CD4-positive, alpha-beta T cell treated with Interleukin-17A for 1 hour (primary cell): ENCODE measurements at places on chromosomes 3 and 15.
A peak's percentile ranks its signal among the peaks of the same experiment; 100 is the strongest.

- DNase-seq = no peak
These were observed 62.2 kb downstream of the ABTB1 start for GRCh38 chr3:127734754-127735473.

- DNase-seq = no peak
These were observed 106.3 kb upstream of the SPATA12 start for GRCh38 chr3:56954125-56954524.

DNA sequence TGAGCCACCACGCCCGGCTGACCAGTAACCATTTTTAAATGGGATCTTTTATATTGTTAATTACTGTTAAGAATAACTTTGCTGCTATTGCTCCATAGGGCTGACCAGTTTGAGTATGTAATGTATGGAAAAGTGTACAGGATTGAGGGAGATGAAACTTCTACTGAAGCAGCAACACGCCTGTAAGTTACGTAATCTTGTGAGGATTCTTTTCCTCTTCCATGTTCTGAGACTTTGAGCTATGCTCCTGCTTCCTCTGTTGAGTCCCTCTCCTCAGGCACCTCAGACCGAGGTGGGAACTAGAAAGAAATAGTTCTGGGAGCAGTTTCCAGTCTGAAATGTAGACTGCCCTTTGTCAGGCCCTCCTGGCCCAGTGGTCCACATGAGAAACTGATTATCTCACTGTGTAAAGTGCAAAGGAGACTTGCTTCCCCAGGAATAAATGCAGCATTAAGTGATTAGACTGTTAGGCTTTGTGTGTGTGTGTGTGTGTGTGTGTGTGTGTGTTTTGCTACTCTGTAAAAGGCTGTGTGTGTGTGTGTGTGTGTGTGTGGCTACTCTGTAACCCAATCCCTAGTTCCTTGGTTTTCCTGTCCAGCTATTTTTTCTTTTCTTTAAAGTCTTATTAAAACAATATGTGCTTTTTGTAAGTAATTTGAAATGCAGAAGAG, 5.2 kb downstream of the POLR2H start:
- no peak for DNase-seq

- DNase-seq = no peak
These were observed 11.7 kb upstream of the HHATL start for GRCh38 chr3:42714171-42714852.

DNA sequence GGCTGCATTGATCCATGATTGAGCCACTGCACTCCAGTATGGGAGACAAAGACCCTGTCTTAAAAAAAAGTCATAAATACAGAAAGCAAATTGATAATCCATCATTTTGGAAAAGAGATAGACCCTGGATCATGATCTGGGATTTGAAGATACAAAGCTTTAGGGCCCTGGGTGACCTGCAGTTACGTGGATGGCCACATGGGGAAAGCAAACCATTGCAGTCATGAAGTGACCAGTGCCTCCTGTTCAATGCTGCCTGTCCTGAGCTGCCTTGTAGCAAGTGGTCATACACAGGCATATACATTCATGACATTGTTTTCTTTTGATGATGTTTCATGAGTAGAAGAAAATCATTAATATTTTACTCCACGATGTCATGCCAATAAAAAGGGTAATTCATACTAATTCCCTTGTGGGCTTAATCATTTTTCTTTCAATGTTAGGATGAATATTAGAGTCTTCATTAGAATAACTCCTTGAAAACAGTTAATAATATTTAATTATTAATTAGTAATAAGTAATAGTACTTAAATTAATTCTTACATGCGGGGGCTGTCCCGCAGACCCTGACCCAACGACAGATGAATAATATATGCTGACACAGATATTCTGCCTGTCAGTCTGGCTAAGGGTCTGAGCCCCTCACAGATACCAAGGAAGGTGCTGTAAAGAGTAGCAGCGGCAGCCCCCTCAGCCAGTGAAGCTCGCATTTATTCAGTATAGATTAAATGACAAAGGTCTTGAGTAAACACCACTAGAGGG, 109.0 kb upstream of the UNC13C start:
- no peak for DNase-seq

GRCh38 chr3:12392101-12392878, 92.0 kb upstream of the TSEN2 start:
- no peak for DNase-seq

GRCh38 chr3:95715128-95715527, 1099.3 kb upstream of the EPHA6 start:
- DNase-seq = no peak

- DNase-seq = no peak
These were observed 224.5 kb downstream of the XXYLT1 start for GRCh38 chr3:195046441-195046840.

DNA sequence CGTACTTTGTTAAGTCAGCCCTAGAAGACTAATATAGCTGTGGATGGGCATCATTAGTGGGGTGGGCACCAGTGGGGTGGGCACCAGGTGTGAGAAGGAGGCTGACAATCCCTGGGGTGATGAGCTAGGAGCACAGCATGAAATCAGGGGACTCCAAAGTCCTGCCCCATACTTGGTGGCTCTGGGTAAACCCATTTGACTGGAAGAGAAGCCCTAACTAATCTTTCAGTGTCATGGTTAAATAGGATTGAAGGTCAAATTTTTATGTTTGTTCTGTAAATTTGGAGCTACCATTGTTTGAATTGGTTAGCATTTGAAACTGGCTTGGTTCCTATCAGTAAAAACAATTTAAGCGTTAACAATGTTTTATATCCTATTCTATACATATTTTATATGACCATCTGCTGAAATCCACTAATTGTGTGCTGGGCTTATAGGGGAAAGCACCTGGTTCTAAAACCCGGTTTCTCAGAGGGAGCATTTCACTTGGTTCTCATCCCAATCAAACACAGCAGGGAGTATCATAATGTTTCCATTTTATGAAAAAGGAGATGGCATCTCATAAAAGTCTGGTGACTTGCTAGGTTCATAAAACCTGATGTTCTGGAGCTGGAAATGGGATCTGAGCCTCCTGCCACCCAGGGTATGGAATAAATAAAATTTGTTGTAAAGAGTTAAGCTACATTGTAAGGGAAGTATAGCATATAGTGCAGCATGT, 87.7 kb upstream of the HACD2 start:
- DNase-seq = no peak

DNA sequence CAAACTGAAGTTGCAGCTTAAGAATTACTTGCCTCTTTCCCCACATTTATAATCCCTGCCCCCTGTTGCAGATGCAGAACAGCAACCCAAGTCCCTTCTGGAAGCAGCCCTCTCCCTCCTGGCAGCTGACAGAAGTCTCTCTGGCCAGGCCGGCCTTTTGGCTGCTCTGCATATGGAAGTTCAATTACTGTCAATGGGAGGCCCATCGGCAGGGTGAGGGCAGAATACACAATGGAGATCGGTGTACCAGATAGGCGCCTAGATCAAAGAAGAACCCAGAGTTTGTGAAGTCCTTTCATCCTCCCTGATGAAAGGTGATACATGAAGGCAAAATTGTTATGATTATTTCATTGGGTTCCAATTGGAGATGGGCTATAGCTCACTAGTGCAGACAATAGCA, 327.9 kb upstream of the CTNNB1 start:
- DNase-seq = no peak

- peak; percentile 54 for DNase-seq
These were observed 31.8 kb downstream of the GPR171 start for GRCh38 chr3:151171145-151171757.

DNA sequence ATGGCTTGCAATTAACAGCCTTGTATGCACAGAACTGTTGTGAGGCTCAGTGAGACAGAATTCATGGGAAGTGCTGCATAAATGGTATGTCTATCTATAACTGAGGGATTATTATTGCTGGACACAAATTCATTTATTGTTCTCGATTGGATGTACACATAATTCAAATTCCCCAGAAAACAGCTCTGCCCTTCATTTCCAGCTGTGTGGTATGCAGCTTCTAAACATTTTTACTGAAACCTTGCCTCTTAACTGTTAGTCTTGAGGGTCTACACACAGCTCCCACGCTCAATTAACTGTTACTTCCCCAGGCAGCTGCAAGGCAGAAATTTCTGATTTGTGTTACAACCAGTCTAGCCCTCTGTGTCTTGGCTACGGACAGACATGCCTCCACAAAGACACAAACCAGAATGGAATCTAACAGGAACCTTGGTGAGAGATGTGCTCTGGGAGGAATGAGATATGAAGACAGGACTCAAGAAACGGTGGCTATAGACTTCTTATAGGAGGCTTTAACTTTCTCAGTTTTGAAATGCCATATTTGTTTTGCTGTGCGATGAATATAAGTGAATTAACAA, 139.7 kb upstream of the TBL1XR1 start:
- DNase-seq = no peak

GRCh38 chr15:38809621-38810020, 245.0 kb upstream of the RASGRP1 start:
- no peak for DNase-seq

GRCh38 chr3:177169936-177170722, 27.2 kb downstream of the TBL1XR1 start:
- DNase-seq = no peak

DNA sequence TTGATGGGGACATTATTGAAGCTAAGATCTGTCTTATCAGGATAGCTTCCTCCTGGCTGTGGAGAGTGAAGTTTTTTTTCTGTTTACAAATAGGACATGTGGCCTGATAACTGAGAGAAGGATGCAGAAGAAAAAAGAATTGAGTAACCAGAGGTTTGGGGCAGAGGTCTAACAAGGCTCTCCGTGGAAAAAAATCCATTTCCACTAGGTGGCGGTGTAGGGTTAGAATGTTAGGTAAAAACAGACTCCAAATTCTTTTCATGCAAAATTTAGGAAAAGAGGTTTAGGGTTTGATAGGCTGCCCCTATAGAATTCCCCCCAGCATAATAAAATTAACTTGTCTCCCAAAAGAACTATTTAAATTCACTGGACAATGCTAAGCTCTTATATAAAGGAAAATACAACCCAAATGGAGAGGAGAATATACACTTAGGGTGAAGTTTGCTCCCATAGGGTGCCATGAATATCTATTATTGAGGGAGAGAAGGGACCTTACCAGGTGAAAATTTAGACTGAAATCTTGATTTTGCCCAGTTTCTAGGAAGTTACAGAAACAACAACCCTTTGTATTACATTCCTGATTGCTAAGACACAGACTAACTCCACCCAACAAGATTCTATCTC, 1560.4 kb downstream of the OTOL1 start:
- DNase-seq = no peak

- no peak for DNase-seq
These were observed 50.9 kb upstream of the CHRNB4 start for GRCh38 chr15:78691851-78692421.

DNA sequence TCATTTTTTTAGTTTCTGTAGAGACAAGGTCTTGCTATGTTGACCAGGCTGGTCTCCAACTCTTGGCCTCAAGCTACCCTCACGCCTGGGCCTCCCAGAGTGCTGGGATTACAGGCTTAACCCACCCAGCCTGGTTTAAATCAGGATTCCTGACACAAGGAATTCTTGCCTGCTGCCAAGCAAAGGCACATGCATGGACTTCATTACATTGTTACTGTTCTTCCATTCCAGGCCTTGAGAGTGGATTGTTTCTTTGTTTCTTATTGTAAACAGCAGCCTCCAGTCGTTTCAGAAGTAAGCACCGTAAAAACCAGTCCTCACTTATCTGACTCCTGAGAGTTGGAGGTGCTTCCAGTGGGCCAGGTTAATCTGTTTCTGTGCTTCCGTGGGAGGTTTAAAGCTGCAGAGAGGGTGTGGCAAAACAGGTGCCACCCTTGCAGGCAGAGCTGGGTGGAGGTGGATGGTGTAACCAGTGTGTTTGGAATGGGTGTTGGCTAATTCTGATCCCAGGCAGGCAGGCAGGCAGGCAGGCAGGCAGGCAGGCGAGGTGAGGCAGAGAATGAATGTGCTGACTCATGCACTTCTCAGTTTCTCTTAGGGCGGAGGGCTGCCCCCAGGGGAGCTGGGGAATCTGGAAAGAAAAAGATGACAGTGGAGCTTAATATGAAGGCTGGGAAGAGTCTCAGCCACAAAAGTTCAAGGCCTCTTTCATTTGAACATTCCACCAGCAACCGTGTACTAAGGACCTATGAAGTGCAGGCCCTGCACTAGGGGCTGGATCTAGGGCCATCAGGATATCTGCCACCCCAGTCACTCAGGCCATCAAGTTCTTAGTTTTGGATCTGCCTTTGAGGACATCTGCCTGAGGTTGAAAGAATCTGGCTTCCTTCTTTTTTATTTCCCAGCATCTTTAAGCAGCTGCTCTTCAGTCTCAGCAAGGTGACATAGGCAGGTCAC, 37.0 kb upstream of the CDCP1 start:
- no peak for DNase-seq

- no peak for DNase-seq
These were observed 368.9 kb upstream of the PLSCR5 start for GRCh38 chr3:146974001-146974400.

- DNase-seq = no peak
These were observed 200.8 kb upstream of the C2CD4B start for GRCh38 chr15:62365795-62366442.

DNA sequence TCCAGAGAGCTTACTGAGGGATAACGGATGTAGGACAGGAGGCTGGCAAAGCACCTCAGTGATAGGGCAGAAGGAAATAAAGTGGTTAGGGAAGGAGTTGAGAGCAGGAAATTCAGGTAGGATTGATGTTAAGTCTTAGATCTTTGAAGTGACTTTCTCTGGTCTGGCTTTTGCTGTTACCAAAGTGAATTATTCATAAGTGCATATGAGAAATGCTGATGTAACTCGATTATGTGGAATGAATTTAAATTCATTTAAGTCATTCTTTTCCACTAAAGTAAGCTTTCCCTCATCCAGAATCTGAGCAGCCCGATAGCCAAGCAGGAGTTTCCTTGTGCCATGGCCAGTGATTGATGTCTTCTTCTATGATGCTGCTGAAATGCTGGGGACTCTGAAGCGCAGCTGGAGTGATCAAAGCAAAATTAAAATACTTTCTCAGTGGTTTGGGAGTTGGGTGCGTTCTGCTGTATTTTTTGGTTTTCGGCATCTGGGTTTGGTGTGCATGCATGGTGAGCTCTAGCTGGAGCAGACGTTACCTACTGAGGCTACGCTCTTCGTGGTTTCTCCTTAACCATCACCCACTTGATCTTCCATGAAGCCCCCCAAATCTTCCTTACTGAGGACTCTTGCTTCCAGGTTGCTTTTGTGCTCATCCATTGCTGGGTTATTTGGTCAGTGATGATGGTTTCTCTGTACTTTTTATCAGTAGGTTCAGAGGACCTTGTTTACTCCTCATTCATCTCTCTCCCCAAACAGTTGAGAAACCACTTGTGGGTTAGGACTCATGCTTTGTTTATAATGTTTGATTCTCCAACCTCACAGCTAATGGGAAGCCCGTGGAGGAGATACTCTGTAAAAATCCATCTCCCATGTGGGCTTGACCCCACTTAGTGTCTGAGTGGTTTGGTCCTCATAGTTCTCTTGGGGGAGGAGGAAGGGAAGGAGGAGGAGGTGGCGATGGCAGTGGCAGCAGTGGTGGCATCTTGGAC, 72.5 kb downstream of the IGF1R start:
- no peak for DNase-seq

DNA sequence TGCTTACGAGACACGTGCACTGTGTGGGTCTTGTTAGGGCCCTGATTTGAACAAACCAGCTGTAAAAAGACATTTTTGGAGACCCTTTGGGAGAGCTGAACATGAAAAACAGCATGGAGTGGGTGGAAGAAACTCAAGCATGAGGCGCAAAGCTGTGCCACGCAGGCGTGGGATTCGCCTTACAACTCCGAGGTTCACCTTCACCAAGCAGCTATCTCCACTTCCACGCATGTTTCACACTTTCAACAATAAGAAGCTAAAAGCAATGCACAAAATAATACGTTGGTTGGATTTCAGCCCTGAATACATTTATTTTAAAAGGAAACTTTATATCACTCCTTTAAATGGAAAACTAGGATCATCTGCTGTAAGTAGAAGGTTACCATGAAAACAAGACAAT, 42.5 kb downstream of the IQSEC1 start:
- no peak for DNase-seq
